ENCODE measurements at places on chromosomes 3 and 15. TPM values are rescaled to one million over a fixed set of nuclear protein-coding genes. Genes with fewer than 3 reads are reported as not detected.

GPR149 gene
- total RNA-seq, result not detected

LRRIQ4 gene
- total RNA-seq, result not detected

APBA2 gene
- 3.1 TPM for total RNA-seq

PEX5L gene
- not detected for total RNA-seq

CXCR6 gene
- total RNA-seq, result not detected

SNTN gene
- total RNA-seq, result not detected

SGO1 gene
- 4.0 TPM for total RNA-seq

LRRC31 gene
- total RNA-seq, result not detected

SLC15A2 gene
- total RNA-seq, result under 0.01 TPM

ADIPOQ gene
- not detected for total RNA-seq

VIPR1 gene
- 0.25 TPM for total RNA-seq

GOLGA8R gene
- 1.3 TPM for total RNA-seq

HHATL gene
- total RNA-seq, result not detected

KLHDC8B gene
- 55.2 TPM for total RNA-seq

ISG20 gene
- 9.9 TPM for total RNA-seq

GABRB3 gene
- not detected for total RNA-seq

ACAN gene
- total RNA-seq, result 8.9 TPM

INO80 gene
- 12.6 TPM for total RNA-seq

BCL2A1 gene
- not detected for total RNA-seq

Measured in bladder microvascular endothelial cell (primary cell).